ENCODE measurements at places on chromosomes 11 and 22.

- no peak for DNase-seq
These were observed 986.5 kb upstream of the CHORDC1 start for GRCh38 chr11:91209306-91209705.

- DNase-seq = no peak
These were observed 11.7 kb upstream of the LTO1 start for GRCh38 chr11:69686856-69687255.

- no peak for DNase-seq
These were observed 179.4 kb downstream of the INSC start for GRCh38 chr11:15293975-15294620.

GRCh38 chr11:103257360-103257759, 148.1 kb downstream of the DYNC2H1 start:
- no peak for DNase-seq

- no peak for DNase-seq
These were observed 6.1 kb downstream of the MICAL2 start for GRCh38 chr11:12116425-12117032.

GRCh38 chr11:119712006-119712405, 17.0 kb downstream of the NECTIN1 start:
- DNase-seq = no peak

DNA sequence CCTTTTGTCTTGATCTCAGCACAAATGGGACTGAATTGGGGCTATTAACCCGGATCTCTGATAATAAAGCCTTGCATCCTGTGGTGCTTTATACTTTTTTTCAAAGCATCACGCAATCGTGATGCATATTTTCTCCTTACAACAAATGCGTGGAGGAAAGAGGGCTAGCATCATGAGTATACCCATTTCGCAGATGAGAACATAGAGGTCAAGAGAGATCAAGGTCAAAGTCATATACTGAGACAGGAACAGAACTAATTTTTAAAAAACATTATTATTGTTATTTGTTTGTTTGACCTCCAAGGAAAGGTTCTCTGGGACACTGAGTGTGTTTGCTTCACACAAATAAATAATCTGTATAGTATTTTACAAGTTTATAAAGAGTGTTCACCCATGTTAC, 191.2 kb downstream of the ST3GAL4 start:
- DNase-seq = no peak
